ENCODE measurements at places on chromosomes 5 and 9. TPM values are rescaled to one million over a fixed set of nuclear protein-coding genes. Genes with fewer than 3 reads are reported as not detected.

FOXD4L6 gene
- under 0.01 TPM for total RNA-seq

UBAP1 gene
- total RNA-seq, result 18.3 TPM

TMC1 gene
- total RNA-seq, result 0.22 TPM

PRRX2 gene
- 0.44 TPM for total RNA-seq

WNK2 gene
- not detected for total RNA-seq

PCDHGA5 gene
- 0.60 TPM for total RNA-seq

GNG10 gene
- total RNA-seq, result 44.0 TPM
